Chondrocyte (in vitro differentiated cells): ENCODE measurements at places on chromosomes 4 and X. TPM values are rescaled to one million over a fixed set of nuclear protein-coding genes. Genes with fewer than 3 reads are reported as not detected.
A peak's percentile ranks its signal among the peaks of the same experiment; 100 is the strongest.

- H3K4me1 ChIP-seq = peaks cover 31% of the 10 kb centered on the region
- H3K27ac ChIP-seq = no peak overlapping the region
- no peaks in the 10 kb centered on the region for H3K36me3 ChIP-seq
- no peak for DNase-seq
- H3K27me3 ChIP-seq = peaks cover 26% of the 10 kb centered on the region
Observed at GRCh38 chr4:65661471-65661870, 8.8 kb downstream of the EPHA5 start.

SASH3 gene
- total RNA-seq = not detected in 3 replicates

NUP62CL gene
- total RNA-seq = not detected in 3 replicates

DNA sequence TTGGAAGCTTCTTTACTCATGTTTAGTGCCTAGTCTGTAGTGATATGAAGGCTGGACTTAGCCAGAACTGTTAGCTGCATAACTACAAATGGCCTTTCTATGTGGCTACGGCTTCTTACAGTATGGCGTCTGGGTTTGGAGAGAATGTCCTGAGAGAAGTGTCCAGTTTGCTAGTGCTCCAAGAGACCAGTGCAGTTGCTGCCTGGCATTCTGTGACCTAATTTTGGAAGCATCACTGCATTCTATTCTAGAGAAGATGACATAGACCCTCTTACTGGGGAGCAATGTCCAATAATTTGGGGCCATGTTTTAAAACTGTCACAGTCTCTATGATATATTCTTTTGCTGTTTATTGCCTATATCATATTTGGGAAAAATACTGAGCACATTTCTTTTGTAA is 74.2 kb downstream of the STAG2 start:
- no peak overlapping the region for H3K27ac ChIP-seq
- H3K4me3 ChIP-seq = no peak overlapping the region
- H3K27me3 ChIP-seq = no peaks in the 10 kb centered on the region
- no peak for DNase-seq
- no peaks in the 10 kb centered on the region for H3K36me3 ChIP-seq
- H3K4me1 ChIP-seq = peaks cover 2% of the 10 kb centered on the region

DNA sequence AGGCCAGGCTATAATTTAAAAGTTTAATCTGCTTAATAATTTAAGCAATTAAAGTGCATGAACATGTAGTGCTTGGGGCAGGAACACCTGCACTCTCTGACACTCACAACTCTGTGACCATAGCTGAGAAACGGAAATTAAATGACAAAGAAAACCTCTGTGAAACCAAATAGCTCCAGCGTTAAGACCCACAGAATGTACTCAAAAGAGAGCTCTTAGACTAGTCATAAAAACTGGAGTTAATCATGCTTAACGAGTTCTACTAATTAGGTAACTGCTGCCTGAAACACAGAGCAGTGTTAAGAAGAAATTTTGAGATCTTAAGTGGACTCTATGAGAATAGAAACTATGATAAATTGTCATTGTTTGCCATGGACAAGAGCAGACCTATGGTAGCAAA is 174.4 kb upstream of the SPIN4 start:
- H3K27me3 ChIP-seq = no peaks in the 10 kb centered on the region
- DNase-seq = no peak
- no peak overlapping the region for H3K4me3 ChIP-seq
- H3K27ac ChIP-seq = no peak overlapping the region

GRCh38 chr4:108081256-108081655 is 87.5 kb downstream of the LEF1 start:
- no peak overlapping the region for H3K27ac ChIP-seq
- no peaks in the 10 kb centered on the region for H3K36me3 ChIP-seq
- DNase-seq = no peak
- H3K27me3 ChIP-seq = no peaks in the 10 kb centered on the region
- no peak overlapping the region for H3K4me3 ChIP-seq

- no peaks in the 10 kb centered on the region for H3K27me3 ChIP-seq
- H3K4me3 ChIP-seq = no peak overlapping the region
- H3K4me1 ChIP-seq = no peaks in the 10 kb centered on the region
- no peak overlapping the region for H3K27ac ChIP-seq
- H3K36me3 ChIP-seq = no peaks in the 10 kb centered on the region
- no peak for DNase-seq
Observed at GRCh38 chr4:133095591-133095990, 53.5 kb upstream of the PCDH10 start.

SMIM20 gene
- total RNA-seq = 18.4 to 23.1 TPM (median 19.7 TPM) in 3 replicates

TMEM144 gene
- total RNA-seq = 2.6 to 4.1 TPM (median 3.0 TPM) in 3 replicates

DNA sequence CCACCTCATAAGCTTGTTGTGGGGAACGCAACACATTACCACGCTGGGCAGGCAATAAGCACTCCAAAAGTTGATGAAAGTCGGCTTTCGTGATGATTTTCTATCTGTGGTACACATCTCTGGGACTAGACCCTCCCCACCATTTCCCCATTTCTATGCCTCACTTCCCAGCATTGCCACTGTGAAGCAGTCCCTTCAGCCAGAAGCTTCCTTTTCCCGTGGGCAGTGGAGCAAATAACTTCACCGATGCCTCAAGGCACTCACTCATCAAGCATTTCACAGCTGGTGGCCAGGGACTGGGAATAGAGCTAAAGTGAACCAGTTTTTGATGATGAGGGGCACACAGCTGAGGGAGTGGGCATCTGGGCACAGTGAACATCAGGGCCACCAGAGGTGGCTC is 18.9 kb downstream of the C4orf50 start:
- no peaks in the 10 kb centered on the region for H3K4me1 ChIP-seq
- H3K27me3 ChIP-seq = peaks cover 46% of the 10 kb centered on the region
- DNase-seq = no peak
- no peak overlapping the region for H3K27ac ChIP-seq
- no peak overlapping the region for H3K4me3 ChIP-seq
- H3K36me3 ChIP-seq = no peaks in the 10 kb centered on the region

DNA sequence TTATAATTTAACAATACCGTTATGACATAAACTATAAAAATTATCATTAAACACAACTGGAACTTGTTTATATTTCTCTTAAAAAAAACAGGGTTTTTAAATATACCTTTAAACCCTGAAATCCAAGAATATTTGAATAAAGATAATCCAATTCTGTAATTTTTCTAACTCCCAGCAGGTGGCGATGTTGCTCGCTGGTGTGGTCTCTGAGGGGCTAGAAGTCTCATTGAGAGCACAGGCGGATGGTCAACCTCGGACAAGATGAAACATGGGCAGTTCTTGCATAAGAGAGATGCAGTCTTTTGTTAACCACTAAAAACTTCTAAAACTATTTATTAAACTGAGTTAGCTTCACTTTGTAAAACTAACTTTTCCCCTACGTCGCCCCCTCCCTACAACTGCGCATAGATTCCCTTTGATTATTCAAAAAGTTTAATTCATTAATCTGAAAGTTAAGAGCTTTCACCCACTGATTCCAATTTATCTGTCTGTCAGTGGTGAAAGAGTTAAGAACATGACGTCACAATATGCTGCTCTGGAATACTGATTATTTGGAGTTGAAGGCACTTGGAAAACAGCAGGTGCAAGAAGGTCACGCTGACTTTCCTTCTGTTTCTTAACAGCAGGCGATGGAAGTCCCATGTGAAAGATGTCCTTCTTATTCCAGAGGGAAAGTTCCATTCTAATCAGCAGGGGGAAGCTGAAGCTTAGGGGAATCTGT is 29.5 kb downstream of the DMP1 start:
- H3K27ac ChIP-seq = no peak overlapping the region
- no peaks in the 10 kb centered on the region for H3K36me3 ChIP-seq
- peaks cover 3% of the 10 kb centered on the region for H3K4me1 ChIP-seq
- H3K27me3 ChIP-seq = no peaks in the 10 kb centered on the region

DNA sequence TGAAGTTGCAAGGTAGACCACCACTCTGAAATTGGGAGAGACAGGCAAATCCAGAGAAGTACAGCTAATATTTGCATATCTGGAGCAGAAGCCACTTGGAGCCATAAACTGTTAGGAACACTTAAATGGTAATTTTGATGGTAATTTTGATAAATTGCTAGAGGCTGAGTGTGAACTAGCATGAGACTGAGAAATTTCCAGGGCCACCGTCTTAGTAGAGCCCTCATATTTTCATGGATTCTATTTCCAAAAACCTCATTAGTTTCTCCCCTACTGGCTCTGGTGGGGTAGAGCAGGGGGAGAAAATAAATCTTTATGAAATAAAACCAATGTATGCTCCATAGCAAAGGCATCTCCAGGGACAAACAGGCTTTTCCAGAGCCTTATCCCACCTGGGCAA is 429.4 kb upstream of the DIPK2B start:
- peaks cover 16% of the 10 kb centered on the region for H3K4me1 ChIP-seq
- H3K27me3 ChIP-seq = no peaks in the 10 kb centered on the region
- no peak for DNase-seq

ZDHHC15 gene
- 0.13 to 0.51 TPM (median 0.15 TPM) in 3 replicates for total RNA-seq

DNA sequence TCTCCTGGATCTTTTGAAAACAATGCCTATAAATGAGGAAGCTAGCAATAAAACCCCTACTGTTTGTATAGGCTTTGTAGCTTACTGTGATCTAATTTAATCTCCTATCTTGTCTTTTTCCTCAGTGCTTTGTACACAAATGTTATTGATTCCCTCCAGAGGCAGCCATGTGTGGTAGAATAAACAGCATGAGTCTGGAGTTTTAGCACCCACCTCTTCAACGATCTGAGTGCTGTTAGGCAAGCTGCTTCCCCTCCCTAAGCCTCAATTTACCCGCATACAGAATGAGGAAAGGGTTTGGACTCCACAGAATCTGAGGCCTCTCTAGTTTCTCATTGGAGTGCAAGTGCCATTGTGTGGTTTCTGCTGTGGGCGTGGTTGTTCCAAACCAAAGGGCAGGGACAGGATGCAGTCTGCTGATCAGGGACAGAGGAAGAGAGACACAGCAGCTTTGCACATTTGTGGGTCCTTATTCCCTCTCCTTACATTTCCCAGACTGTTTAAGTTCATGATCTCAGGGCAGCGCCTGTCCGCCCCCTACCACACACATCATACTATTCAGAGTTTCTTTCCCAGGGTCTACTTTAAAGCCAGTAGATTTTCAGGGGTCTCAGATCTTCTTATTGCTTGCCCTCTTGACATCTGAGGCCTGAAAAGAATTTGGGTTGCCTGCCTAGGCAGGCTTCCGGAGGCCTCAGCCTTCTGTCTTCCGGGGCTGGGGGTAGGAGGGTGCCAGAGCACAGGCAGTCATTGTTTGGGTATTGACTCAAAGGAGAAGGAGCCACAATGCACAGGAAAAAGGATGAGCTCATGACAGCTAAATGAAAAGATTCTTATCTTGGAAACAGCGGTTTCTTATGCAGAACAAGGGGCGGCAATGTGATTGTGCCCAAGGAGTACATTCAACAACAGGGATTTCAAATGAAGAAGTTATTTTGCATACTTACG is 114.9 kb upstream of the TEX13D start:
- H3K4me1 ChIP-seq = peaks cover 16% of the 10 kb centered on the region
- H3K27ac ChIP-seq = no peak overlapping the region
- H3K36me3 ChIP-seq = no peaks in the 10 kb centered on the region
- no peak overlapping the region for H3K4me3 ChIP-seq
- DNase-seq = no peak

ATP2B3 gene
- total RNA-seq = 0.17 to 0.46 TPM (median 0.37 TPM) in 3 replicates

RASGEF1B gene
- 2.3 to 5.6 TPM (median 2.5 TPM) in 3 replicates for total RNA-seq

MAML3 gene
- 1.6 to 7.2 TPM (median 2.0 TPM) in 3 replicates for total RNA-seq

DNA sequence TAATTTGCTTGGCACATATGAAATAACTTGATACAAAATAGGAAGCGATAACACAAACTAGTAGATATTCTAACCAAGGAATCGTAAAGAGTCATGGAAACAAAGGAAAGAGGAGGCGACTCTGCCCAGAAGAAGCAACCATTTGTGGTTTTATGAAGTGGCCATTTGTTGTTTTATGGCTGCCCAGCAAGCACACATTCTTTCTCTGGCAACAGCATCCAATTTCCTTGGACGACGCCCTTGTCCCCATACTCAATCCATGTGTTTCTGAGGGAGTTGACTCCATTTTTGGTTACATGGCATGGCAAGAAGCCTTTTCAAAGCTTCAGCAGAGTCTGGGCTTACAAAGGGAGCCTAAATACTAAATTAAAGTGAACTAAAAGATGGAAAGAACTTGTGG is 295.1 kb downstream of the INPP4B start:
- H3K27ac ChIP-seq = no peak overlapping the region
- no peak for DNase-seq
- peaks cover 29% of the 10 kb centered on the region for H3K4me1 ChIP-seq
- H3K4me3 ChIP-seq = no peak overlapping the region
- no peaks in the 10 kb centered on the region for H3K36me3 ChIP-seq

DNA sequence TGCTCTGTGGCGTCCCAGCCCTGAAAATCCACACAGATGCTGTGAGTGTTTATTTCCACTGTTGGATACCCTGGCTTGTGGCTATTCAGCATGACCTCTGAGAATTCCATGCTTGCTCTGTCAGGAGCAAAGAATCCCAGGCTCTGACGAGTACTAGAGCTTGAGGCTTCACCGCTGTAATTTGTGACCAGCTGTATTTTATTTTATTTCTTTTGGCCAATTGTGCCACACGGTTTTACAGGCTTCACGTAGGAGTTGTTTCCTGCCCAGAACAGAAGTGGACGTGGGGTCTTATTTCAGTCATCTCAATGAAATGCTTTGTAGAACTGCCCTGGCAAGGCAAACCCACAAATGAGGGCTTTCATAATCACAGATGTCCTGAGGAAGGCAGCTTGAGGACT is 69.4 kb upstream of the CLDN34 start:
- peaks cover 37% of the 10 kb centered on the region for H3K4me1 ChIP-seq
- H3K36me3 ChIP-seq = no peaks in the 10 kb centered on the region
- peak overlapping the region; percentile 99 for H3K27ac ChIP-seq
- no peaks in the 10 kb centered on the region for H3K27me3 ChIP-seq
- no peak for DNase-seq

RGS12 gene
- 19.0 to 24.2 TPM (median 19.3 TPM) in 3 replicates for total RNA-seq

- peak overlapping the region; percentile 98 for H3K4me3 ChIP-seq
- peak overlapping the region; percentile 93 for H3K27ac ChIP-seq
- no peak for DNase-seq
- H3K36me3 ChIP-seq = no peaks in the 10 kb centered on the region
Observed at GRCh38 chr4:41213625-41214135, 662 bp downstream of the APBB2 start.

ASMT gene
- total RNA-seq = 0.30 to 0.99 TPM in 2 of 3 replicates, not detected in the other

LRP2BP gene
- total RNA-seq = 0.46 to 0.52 TPM (median 0.49 TPM) in 3 replicates

SPIN2A gene
- total RNA-seq = 0.54 to 2.3 TPM (median 1.0 TPM) in 3 replicates

- no peaks in the 10 kb centered on the region for H3K36me3 ChIP-seq
- H3K4me1 ChIP-seq = no peaks in the 10 kb centered on the region
- H3K4me3 ChIP-seq = no peak overlapping the region
- no peak for DNase-seq
- H3K27ac ChIP-seq = no peak overlapping the region
Observed at GRCh38 chr4:81137446-81137845, 77.6 kb downstream of the PRKG2 start.

DNA sequence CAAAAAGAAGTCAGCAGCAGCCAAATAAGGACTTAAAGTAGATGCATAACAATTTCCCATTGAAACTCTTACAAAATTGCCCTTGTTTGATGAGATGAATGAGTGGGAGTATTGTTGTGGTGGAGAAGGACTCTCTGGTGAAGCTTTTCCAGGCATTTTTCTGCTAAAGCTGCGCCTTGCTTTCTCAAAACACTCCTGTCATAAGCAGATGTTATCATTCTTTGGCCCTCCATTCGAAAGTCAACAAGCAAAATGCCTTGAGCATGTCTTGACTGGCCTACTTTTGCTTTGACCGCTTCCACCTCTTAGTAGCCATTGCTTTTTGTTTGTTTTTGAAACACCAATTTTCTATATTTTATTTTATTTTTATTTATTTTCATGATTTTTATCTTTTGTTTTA is 340.9 kb upstream of the FGF13 start:
- no peaks in the 10 kb centered on the region for H3K4me1 ChIP-seq
- no peak overlapping the region for H3K4me3 ChIP-seq
- DNase-seq = no peak
- H3K27me3 ChIP-seq = no peaks in the 10 kb centered on the region
- H3K27ac ChIP-seq = no peak overlapping the region

- no peak overlapping the region for H3K27ac ChIP-seq
- H3K27me3 ChIP-seq = no peaks in the 10 kb centered on the region
- no peak overlapping the region for H3K4me3 ChIP-seq
- DNase-seq = peak; percentile 64
- H3K4me1 ChIP-seq = no peaks in the 10 kb centered on the region
Observed at GRCh38 chr4:133812236-133812635, 389.4 kb downstream of the PABPC4L start.

POF1B gene
- total RNA-seq = not detected in 3 replicates

PARM1 gene
- total RNA-seq = 0.90 to 1.4 TPM (median 1.0 TPM) in 3 replicates
